ENCODE measurements at places on chromosomes 12 and 14.
A peak's percentile ranks its signal among the peaks of the same experiment; 100 is the strongest.

- no peak for DNase-seq
Measured at GRCh38 chr12:9087087-9087835, 28.5 kb downstream of the A2M start.

- no peak for DNase-seq
Measured at GRCh38 chr14:103209054-103209453, 85.8 kb downstream of the TNFAIP2 start.

DNA sequence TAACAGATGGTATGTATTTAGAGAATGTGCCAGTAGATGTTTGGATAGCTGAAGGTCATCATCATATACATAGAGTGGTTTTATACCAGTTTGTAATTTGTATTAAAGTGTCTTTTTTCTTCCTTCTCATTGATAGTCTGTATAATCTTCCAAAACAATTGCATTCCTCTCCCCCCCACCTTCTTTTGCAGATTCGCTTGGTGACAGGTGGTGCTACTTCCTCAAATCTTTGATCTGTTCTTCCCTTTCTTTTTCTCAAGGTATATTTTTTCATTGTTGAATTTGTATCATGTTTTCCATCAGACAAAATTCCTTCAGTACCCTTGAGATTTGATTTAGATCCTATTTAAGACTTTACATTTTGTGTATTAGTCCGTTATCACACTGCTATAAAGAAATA, 15.0 kb downstream of the TBC1D15 start:
- no peak for DNase-seq

GRCh38 chr14:23142826-23143225, 23.8 kb upstream of the CEBPE start:
- DNase-seq: no peak

DNA sequence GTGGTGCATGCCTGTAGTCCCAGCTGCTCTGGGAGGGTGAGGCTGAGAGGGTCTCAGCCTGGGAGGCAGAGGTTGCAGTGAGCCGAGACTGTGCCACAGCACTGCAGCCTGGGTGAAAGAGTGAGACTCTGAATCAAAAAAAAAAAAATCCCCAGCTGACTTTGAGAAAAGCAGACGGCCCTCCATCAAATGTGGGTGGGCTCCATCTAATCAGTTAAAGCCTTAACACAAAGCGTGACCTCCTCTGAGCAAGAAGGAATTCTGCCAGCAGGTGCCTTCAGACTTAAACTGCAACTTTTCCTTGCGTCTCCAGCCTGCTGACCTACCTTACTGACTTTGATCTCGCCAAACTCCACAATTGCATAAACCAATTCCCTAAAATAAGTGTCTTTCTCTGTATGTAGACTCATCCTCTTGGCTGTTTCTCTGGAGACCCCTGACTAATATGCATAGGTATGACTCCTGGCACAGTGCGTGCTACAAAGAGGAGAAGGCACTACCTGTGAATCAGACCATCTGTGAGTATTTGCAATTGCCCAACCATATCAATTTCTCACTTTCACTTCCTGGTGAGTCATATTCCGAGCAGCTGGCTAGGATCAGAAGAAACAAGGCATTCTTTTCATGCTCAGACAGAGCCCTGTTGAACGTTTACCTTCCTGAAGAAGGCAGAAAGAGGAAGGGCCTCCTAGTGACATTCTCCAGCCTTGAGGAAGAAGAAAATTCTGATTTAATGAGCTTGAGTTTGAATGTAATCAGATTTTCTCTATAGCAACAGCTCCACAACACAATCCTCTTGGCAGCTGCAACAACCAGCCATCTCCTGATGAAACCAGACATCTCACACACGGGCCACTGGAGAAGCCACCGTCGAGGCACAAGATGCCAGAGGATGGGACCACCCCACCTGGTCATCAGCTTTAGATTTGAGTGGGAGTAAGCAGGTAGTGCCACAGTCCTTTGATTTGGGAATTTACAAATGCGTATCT, 54.3 kb downstream of the CLMN start:
- peak; percentile 31 for DNase-seq

GRCh38 chr12:12943586-12944260, 8.2 kb downstream of the GPRC5D start:
- DNase-seq: no peak

GRCh38 chr14:72154645-72155378, 222.6 kb downstream of the RGS6 start:
- DNase-seq: no peak

DNA sequence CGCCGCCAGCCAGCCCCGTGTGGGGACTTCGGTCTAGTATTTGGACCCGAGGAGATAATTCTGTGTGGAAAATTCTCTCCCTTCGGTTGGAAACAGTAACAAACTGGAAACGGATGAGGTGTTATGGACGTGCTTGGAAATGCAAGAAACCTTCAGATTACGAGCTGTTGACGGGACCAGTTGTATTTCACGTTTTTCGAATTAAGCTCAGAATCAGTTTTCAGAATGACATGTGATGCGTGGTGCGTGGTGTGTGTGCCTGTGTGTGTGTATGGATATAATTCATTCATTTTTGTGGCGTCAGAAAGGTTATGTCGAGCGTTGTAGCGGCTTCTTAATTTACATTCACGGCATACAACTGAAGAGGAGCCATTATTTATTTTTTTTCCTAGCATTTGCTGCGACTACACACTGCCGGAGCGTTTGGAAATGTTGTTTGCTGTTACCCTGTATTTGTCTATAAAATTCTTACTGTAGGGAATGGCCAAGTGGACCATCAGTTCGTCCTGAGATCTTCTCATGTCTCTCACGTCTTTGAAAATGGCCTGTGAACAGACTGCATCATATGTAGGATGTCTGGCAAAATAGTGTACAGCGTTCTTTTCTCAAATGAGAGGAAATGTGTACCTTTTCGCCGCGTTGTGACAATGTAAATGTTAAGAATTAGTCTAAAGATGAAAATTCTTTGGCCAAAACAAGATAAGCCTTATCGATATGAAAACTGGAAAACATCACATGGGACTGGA, 1.3 kb downstream of the TRAF3 start:
- no peak for DNase-seq

DNA sequence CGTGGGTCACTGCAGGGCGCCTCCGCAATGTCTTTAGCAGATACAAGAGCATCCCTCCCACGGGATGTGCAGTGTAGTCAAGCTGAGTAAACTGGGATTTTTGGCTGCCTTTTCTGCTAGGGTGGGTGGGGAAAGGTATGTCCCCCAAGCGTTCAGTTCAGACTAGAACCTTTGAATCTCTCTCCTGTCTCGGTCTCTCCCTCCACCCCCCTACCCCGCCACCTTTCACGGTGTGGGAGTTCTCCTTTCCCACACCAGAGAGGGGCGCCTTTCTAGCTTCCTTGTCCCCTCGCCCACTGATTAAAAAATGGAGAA, 525 bp upstream of the FAR2 start:
- no peak for DNase-seq

- no peak for DNase-seq
Measured at GRCh38 chr12:82027612-82028011, 268.5 kb upstream of the PPFIA2 start.

- no peak for DNase-seq
Measured at GRCh38 chr14:36874396-36875138, 212.9 kb downstream of the PAX9 start.

GRCh38 chr12:79624378-79624777, 66.4 kb downstream of the PAWR start:
- no peak for DNase-seq

DNA sequence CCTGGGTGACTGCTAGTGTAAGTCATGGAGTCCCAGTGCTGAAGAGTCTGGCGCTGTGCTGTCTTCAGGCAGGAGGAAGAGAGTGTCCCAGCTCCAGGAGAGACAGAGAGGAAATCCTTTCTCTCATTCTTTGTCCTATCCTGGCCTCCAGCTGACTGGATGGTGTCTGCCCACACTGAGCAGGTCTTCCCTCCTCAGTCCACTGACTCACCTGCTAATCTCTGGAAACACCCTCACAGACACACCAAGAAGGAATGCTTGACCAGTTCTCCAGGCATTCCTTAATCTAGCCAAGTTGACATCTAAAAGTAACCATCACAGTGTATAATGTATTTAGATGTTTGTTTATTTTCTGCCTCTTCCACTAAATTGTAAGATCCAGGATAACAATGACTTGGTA, 53.9 kb downstream of the EMP1 start:
- DNase-seq: no peak

GRCh38 chr12:120365675-120366340, 3.2 kb downstream of the MSI1 start:
- DNase-seq: no peak

GRCh38 chr12:71685312-71685906, 473 bp upstream of the TMEM19 start:
- no peak for DNase-seq

- DNase-seq: no peak
Measured at GRCh38 chr12:88153959-88154358, 11.9 kb downstream of the TMTC3 start.

- DNase-seq: no peak
Measured at GRCh38 chr12:68367116-68367515, 35.0 kb upstream of the MDM1 start.

GRCh38 chr14:79986251-79986650, 225.1 kb downstream of the DIO2 start:
- no peak for DNase-seq

DNA sequence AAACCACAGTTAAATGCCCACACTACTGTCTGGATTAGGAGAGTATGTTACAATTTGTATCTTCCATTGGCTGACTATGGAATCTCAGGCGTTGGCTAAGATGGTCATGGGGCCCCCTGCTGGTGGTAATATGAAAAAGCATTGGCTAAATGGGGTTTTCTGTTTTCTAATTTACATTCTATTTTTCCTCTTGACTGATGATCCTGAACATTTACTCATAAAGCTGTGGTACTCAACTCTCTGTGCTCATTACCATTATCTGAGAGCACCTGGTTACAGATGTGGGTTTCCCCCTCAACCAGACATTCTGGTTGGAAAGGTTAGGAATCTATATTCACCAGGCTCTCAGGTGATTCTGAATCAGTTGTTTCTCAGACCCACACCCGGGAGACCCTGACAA, 64.8 kb downstream of the WSCD2 start:
- no peak for DNase-seq

DNA sequence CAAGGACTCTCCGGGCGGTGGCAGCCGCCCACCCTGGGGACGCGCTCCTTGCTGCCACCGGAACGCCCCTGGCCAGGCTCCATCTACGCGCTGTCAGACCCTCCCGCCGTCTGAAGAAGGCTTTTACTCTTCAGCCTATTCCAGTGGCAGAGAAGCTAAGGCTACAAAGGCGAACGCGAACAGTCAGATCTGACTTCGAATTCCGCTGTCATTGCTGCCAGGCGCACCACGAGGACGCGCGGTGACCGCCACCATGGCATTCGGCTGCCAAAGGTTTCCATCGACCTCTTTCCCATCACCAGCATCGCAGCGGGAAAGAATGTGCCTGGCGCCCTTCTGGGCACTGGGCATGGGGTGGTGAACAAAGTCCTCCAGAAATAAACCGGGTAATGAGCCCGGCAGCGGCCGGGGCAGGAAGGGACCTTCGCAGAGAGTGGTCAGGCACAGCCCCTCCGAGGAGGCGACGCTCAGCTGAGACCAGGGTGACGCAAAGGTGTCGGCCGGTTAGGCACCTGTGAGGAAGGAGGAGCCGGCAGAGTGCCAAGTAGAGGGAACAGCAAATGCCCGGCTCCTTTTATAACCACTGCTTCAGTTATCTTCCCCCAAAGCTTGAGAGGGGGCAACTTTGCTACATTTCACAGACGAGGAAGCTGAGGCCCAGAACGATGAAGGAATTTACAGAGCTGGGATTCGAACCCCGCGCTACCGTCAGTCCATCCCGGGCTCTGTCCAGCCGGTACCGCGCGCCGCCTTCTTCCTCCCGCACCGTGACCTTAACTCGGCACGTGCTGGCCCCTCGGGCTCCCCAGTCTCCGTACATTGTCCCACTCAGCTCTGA, 1.9 kb upstream of the RFX4 start:
- no peak for DNase-seq
